ENCODE measurements at places on chromosomes 13 and 19.

- no peak for DNase-seq
Observed at GRCh38 chr13:99003851-99004471, 26.1 kb upstream of the DOCK9 start.

GRCh38 chr13:41919741-41920487 is 41.0 kb downstream of the VWA8 start:
- no peak for DNase-seq

- DNase-seq = no peak
Observed at GRCh38 chr19:39045506-39045905, 13.2 kb upstream of the FBXO27 start.

DNA sequence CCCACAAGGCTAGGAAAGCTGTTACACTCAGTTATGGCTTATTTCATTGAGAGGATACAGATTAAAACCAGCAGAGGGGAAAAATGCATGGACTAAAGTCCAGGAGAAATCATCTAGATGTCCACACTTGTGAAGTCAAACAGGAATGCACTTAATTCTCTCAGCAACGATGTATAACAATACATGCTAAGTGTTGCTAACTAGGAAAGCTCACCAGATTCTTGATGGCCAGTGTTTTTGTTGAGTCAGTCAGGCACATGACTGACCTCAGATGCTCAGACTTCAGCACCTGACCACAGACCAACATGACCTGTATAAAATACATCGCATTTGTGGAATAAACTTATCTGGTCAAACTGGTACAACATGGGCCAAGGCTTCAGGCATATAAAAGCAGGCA is 470.2 kb upstream of the PRR20A start:
- no peak for DNase-seq

DNA sequence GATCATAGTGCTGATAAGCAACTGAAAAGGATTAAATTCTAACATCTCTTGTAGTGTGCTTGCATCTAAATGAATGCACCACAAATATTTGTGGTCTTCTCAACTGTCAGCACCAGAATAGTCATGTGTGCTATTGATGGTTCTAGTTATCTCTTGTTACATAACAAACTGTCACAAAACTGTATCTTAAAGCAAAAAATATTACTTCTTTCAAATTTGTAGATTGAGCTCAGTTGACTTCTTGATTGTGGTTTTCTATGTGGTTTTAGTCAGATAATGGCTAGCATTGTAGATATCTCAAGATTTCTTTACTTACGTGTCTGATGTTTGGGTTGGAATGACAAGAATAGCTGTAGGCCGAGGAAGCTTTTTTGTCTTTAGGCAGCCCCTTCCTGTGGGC is 431.3 kb downstream of the SLITRK6 start:
- no peak for DNase-seq

DNA sequence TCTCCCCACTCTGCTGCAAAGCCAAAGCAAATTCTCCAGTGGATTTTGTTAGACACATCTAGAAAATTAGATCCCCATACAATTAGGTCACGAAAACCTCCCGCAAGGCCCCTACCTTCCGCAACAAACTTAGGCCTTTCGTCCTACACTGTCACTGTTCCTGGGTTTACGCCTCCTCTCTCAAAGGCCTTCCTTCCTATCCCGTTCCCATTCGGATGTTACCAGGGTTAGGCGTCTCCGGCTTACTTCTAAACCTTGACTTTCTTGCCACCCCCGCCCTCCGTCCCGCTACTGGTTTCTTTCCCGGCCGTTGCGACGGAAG is 754 bp downstream of the RNF6 start:
- DNase-seq = no peak

DNA sequence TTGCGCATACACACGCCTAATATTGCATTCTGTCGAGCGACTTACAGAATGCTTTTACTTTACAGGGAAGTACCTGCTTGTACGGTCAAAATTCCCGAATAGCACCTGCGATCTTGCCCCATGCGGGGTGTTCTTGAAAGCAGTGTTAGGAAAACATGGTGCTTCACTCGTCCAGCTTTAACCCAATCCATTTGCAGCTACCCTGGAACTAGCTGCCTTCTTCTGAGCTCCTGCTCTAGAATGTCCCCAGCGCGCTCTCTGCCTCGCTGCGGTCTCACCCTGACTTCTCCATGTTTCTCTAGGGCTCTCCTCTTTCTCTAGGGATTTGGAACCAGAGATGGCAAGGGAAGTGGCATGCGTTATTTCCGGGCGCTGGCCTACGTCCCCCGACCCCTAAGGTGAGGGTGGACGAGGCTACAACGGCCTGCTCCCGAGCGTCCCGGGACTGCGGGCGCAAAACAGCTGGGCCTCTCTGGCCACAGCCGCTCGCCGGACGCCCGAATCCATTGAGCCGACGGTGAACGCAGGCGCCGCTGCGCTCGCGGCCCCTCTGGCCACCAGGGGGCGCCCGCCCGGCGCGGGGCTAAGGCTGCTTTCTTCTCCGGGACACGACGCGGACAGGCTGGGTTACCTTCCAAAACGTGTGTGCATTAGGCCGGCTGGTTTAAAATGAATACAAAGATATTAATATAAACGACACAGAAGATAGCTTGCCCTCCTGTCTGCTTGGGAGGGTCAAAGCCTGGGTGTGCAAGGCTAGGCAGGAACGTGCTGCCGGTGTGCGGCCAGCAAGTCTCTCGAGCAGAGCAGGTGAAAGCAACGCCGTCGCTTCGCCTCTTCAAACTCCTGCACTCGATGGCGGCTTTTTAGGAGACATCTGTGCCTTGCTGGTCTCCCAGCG is 1.8 kb upstream of the SPRY2 start:
- peak; percentile 85 for DNase-seq

GRCh38 chr19:42196011-42197001 is 21.2 kb downstream of the DEDD2 start:
- DNase-seq = no peak

DNA sequence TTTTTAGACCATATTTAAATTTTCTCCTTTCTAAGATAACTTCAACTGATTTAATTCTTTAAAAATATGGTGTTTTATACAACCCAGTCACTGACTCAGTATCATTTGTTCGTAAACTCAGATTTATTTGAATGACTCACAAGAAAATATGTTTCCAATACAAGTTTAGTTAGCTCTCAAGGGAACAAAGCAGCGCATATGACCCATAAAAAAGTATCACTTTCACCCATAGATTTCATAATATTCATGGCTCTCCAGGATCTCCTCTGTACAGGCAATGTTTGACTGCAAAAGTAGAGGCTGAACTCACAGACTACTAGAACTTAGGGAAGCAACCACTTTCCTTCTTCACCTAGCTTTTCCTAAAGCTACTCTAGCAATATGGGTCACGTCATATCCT is 405.6 kb upstream of the PCDH9 start:
- no peak for DNase-seq

DNA sequence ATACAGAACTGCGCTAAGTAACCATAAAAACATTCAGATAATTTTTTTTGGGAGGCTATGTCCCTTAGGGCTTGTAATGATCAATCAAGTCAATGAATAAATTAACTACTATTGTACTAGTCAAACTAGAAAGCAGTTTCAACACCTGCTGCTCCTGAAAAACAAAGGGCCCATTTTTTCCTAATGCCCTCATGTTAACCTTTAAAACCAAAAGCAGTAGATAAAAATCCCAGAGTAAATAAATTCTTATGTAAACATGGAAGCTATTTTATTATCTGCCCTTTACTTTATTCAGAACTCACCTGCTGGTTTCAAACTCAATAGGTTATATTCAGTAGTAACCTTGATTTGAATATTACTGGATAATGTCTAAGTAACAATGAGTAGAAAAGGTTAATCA is 159.5 kb upstream of the STARD13 start:
- no peak for DNase-seq
